ENCODE measurements at places on chromosomes 1 and 21.

DNA sequence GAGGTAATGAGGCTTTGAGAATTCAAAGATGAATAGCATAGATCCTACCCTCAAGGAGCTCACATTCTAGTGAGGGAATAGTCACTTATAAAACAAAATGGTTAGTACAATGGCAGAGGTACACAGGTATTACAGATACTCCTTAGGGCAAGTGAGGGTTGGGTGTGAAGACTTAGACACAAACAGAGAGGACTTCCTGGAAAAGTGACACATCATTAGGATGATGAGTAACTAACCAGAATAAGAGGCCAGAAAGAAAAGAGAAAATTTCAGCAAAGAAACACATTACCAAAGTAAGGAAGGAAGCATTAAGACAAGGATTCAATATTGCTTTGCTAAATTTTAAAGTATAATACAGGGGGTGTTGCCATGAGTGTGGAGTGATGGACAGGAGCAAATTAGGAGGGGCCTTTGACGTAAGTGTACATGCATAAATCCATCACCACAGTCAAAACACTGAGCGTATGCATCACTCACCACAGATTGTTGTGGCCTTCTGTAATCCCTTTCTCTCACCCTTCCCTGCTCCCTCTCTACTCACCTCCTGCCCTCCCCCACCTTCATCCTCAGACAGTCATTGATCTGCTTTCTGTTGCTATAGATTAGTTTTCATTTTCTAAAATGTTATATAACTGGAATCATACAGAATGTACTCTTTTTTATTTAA is 7.9 kb downstream of the CD53 start:
- DNase-seq, result no peak

GRCh38 chr21:42839271-42840231 is 39.8 kb downstream of the WDR4 start:
- DNase-seq, result no peak

GRCh38 chr1:197415221-197415620 is 147.2 kb downstream of the CRB1 start:
- DNase-seq, result no peak

DNA sequence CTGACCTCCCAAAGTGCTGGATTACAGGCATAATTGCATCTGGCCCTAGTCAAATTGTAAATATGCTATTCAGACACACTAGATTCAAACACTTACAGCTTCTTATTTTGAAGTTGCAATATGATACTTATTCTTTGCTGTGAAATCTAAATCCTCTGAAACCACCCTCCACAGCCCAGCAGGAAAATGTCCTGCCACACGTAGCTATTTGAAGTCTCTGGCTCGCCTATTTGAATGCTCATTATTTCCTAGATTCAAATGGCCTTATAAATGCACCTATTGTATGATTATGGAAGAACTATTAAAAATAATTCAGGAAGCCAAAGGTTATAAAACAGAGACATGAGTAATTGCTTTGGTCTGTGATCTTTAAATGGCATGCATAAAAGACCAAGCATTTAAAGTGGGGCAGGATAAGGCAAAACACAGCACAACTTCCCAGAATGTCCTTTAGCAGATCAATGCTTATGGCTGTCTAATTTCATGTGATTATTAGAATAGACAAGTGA is 26.6 kb upstream of the FBXO28 start:
- no peak for DNase-seq

DNA sequence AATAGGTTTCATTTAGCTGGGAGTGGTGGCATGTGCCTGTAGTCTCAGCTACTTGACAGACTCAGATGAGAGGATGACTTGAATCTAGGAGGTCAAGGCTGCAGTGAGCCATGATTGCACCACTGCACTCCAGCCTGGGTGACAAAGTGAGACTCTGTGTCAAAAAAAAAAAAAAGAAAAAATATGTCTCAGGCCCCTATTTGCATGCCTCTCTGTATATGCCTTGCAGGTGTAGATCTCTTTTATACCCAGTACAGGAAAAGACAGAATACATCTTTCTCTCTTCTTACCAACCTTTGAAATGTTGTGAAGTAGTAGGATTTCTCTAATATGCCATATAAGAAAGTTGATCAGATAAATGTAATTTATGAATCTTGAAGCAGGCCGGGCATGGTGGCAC is 6.4 kb downstream of the CNR2 start:
- no peak for DNase-seq

GRCh38 chr1:58312971-58313563 is 233.5 kb downstream of the OMA1 start:
- DNase-seq, result no peak

DNA sequence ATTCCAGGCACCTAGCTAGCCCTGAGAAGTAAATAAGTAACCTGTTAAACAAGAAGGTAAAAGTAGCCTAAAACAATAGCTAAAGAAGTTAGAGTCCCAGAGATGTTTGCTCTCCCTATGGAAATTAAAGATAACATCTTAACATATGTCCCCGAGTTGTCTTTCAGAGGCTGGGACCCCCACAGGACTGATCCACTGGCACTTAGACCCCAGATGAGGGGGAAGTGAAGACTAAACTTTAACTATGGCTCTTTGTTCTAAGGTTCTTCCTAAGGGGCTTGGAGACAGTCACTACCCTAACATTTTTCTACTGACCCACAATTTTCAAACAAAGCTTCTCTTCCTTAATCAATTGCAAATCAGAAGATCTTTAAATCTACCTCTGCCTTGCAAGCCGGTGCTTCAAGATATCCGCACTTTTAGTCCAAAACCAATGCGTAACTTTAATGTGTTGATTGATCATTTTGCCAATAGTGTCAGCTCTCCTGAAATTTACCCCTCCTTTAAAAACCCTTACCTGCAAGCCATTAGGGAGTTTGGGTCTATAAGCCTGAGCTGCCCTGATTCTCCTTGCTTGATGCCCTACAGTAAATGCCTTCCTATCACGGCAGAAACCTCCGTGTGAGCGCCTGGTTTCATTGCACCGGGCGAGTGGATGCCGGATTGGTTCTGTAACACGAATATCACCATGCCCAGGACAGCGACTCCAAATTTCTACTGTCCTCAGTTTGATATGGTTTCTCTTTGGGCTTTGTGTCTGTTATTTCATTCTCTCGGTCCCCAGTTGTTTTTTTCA is 404.4 kb downstream of the SIPA1L2 start:
- no peak for DNase-seq

Data from effector CD8-positive, alpha-beta T cell (primary cell).